ENCODE measurements at places on chromosomes 13 and 19.

- DNase-seq = peak; percentile 85
Measured at GRCh38 chr19:1507763-1508506, 4.9 kb downstream of the ADAMTSL5 start.

GRCh38 chr19:7864690-7865074 is 9.5 kb downstream of the PRR36 start:
- no peak for DNase-seq

- DNase-seq = no peak
Measured at GRCh38 chr13:112916296-112916695, 52.7 kb upstream of the MCF2L start.

GRCh38 chr19:50022823-50023222 is 2.3 kb downstream of the VRK3 start:
- DNase-seq = no peak

DNA sequence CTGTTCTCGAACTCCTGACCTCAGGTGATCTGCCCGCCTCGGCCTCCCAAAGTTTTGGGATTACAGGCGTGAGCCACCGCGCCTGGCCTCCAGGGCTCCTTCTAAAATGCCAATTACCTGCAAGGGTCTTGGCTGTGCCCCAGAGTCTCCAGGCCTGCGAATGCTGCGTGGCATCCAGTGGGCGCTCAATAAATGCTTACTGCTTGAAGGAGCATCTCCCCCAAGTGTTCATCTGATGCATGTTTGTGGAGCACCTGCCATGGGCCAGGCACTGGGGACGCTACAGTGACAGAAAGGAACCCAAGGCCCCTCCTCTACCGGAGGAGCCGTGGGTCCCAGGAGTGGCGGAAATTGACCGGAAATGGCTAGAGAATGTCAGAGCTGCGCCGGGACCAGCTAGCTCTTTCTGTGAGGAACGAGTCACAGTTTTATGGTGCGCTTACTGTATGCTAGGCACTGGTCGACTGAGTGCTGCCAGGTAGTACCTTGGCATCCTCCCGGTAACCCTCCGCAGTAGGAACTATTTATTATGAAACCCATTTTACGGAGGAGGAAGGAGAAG is 14.2 kb downstream of the ANKRD24 start:
- no peak for DNase-seq

DNA sequence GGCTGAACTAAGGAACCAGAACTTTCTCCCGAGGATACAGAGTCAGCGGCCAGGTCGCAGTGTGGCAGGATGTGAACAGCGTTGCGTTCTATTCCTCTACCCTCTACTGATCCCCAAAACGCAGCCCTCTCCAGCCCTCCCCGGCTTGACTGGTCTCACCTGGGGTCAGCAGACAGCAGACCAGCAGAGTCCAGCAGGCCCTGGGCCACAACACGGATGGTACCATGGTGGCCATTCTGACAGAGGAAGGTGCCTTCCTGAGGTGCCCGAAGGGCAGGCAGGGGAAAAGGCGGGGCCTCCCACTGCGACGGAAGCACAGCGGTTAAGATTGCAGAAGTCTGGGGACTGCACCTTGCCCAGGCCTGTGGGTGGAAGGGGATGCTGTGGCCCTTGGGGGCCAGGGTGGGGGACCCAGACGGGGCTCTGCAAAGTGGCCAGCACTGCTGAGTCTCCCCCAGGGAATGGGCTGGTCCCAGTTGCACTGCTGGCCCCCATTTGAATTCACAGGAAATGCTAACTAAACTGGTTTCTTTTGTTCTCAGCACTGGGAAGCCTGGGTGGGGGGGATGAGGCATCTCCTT is at the start of gene ICAM3:
Gene ICAM3, minus strand, starts transcription at position 245 of the 581 bp plus-strand sequence. Its CDS starts 10 bp downstream, at position 235.
- peak; percentile 67 for DNase-seq

DNA sequence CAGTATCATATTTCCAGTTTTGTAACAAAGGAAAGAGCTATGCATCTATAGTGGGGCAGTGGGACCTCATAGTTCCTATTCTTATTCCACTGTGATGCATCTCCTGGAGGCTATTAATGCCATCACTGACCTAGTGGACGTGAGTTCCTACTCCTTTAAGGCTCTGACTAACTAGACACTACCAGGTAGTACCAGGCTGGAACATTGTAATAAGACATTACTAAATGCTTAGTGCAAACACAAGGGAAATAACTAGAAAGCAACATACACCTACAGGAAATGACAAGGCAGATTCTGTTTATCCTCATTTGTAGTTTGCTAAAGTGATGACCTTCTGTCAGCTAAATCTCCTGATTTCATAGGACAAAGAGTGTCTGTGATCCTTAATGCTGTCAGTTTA is 192.5 kb downstream of the POSTN start:
- no peak for DNase-seq

- no peak for DNase-seq
Measured at GRCh38 chr13:98521461-98522247, 55.3 kb downstream of the STK24 start.

GRCh38 chr19:17869114-17869608 is 2.6 kb upstream of the SLC5A5 start:
- no peak for DNase-seq

- no peak for DNase-seq
Measured at GRCh38 chr19:12996406-12997094, 1.3 kb downstream of the NFIX start.

DNA sequence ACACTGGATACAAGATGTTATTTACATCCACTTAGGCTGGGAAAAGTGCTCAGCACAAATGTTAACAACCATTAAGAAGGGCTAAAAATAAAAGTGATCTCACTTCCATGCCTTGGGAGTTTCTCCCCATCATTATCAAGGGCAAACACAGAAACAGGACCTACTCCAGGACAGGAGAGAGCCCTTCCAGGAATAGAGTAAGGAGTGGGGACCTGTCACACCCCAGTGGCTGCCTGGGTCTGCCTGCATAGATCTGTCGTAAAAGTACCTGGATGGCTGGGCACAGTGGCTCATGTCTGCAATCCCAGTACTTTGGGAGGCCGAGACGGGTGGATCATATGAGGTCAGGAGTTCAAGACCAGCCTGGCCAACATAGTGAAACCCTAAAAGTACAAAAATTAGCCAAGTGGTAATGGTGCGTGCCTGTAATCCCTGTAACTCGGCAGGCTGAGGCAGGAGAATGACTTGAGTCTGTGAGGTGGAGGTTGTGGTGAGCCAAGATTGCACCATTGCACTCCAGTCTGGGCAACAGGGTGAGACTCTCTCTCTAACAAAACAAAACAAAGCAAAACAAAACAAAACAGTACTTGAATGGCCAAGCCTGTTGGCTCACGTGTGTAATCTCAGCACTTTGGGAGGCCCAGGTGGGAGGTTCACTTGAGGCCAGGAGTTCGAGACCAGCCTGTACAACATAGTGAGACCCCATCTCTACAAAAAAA is 5.6 kb downstream of the ATP8A2 start:
- no peak for DNase-seq

DNA sequence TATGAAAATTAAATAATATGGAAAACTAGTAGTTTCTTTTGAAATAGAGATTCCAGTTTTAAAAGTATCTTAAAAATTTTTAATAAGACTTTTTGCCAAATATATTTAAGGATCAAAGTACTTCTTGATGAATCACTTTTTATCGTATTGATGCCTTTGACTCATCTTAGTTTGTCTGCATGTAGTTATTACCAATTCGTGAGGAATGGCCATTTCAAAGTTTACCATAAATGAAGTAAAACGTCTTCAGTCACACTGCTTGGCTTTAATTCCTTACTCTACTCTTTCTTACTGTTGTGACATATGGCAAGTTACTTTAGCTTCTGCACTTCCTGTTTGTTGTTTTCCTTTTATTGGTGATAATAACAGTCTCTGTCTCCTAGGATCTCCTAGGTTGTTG is 38.3 kb downstream of the NDFIP2 start:
- no peak for DNase-seq

GRCh38 chr13:33842986-33843385 is 25.0 kb downstream of the RFC3 start:
- no peak for DNase-seq

GRCh38 chr13:94170145-94170571 is 309.3 kb downstream of the DCT start:
- DNase-seq = no peak

DNA sequence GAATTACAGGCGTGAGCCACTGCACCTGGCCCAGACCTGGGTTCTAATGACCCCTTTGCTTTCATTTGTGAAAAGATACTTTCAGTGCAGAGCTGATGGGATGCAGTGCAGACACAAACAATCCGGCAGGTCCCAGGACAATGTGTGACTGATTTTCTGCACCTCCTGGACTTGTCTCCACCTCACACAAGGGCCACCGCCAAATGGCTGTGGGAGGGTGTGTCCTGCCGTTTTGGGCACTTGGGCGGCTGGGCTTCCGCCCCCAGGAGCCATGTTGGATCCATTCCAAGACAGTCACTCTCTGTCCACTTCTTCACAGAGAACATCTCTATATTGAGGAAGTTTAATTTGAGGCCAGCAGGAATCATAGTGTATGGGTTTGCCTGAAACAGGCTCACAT is 112.3 kb upstream of the ZNF507 start:
- no peak for DNase-seq

GRCh38 chr19:41863209-41863931 is 3.3 kb downstream of the RPS19 start:
- no peak for DNase-seq

- no peak for DNase-seq
Measured at GRCh38 chr19:18385675-18386542, at the start of gene GDF15. GDF15 (plus strand) TSS chr19:18386158; CDS start chr19:18386190, 32 bp downstream.

DNA sequence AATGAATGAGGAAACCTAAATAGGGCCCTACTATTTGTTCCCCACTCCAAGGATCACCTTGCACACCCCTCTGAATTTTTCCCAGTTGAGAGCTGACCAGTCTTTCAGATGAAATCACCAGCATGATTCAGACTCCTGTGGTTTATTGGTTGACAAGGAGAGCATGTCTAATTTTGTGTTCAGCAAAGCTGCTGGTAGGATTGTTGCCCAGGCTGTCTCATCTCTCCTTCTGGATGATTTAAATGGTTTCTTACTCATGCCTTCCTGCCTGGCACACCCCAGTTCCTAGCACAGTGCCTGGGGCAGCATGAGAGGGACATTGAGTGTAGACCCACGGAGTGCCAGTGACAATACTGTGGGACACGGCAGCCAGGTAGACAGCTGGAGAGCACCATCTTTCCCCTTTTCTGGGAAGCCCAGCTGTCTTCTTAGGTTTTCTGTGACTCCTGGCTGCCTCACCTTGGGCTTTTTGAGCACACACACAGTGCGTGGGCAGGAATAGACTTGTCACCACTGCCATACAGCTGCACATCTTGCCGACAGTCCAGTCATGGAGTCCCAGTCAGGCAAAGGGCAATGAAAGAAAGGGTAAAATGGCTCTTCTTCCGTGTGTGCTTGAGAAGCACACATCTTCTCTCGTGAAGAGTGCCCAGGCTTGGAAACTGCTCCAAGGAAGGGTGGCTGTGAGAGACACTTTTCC is 12.3 kb downstream of the FGF9 start:
- no peak for DNase-seq

GRCh38 chr13:76879203-76879882 is 6.9 kb downstream of the KCTD12 start:
- peak; percentile 44 for DNase-seq

DNA sequence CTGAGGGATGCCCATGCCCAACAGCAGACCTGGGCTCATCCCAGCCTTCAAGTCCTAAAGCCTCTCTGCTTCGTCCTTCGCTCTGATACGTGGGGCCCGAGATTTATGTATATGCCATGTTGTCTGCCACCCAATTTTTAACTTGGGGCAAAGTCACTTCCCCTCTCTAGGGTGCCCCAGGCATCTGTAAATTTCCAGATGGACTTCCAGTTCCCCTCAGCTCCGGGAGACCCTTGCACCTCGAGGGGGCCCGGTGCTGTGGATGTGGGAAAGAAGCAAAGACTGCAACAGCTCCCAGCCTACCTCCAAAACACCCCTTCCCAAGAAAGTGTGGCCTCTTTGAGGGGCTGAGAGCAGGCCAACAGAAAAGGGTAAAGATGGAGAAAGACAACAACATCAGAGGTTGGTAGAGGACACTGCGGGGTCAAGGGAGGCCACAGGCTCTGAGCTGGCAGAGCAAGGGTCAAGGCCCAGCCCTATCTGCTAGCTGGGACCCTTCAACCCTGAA is 97.4 kb downstream of the STK24 start:
- DNase-seq = no peak

GRCh38 chr13:32790731-32791130 is 204.5 kb downstream of the PDS5B start:
- no peak for DNase-seq

DNA sequence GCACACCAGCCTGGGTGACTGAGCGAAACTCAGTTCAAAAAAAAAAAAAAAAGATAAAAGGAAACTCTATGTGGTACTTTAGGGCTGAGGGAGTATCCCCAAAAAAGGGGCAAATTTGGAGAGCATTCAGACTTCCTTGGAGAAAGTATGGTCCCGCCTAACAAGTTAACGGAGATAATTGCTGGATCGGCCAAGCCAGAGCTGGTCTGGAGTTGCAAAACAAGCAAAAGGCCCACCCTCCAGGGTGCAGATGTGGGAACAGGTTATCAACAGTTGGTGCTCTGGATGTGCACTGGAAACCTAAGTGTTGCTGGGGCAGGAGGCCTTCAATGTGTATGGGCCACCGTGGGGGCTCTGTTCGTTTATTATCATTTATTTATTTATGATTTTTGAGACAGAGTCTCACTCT is 2.8 kb downstream of the IQCN start:
- no peak for DNase-seq

- DNase-seq = no peak
Measured at GRCh38 chr13:48400090-48400694, 12.7 kb downstream of the LPAR6 start.

GRCh38 chr13:30569901-30570576 is 47.7 kb upstream of the USPL1 start:
- DNase-seq = no peak

- no peak for DNase-seq
Measured at GRCh38 chr13:75299246-75299645, 182.7 kb downstream of the TBC1D4 start.

DNA sequence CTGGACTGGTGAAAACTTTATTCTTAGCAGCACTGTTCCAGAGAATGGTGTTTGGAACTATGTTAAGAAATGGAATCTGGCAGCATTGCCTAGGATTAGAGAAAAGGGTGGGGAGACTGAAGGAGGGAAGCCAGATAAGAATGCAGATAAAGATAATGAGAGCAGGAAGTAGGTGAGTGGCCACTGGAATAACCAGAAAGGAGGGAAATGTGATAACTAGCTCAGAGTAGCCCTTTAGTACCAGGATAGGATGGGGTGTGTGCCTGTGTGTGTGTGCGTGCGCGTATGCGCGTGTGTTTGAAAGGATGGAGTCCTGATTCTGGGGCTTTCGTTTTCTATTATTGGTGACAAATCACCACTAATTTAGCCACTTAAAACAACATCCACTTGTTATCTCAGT is 33.4 kb upstream of the FRY start:
- DNase-seq = no peak

GRCh38 chr13:95295026-95295425 is 6.2 kb downstream of the ABCC4 start:
- DNase-seq = no peak
